ENCODE measurements at places on chromosomes 13 and 19.

- no peak for DNase-seq
Observed at GRCh38 chr19:46221981-46222610, 7.4 kb upstream of the IGFL1 start.

- no peak for DNase-seq
Observed at GRCh38 chr13:36533806-36534205, 101.5 kb downstream of the CCNA1 start.

GRCh38 chr13:113771709-113772331 lies 12.8 kb downstream of the TMEM255B start:
- no peak for DNase-seq

DNA sequence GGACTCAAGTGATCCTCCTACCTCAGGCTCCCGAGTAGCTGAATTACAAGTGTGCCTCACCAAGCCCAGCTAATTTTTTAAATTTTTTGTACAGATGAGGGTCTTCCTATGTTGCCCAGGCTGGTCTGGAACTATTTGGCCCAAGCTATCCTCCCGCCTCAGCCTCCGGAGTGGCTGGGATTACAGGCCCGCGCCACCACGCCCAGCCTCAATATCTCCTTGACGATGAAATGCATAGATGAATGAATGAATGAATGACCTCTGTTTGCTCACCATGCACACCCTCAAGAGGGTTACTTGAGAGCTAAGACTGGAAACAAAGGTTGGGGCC lies 14.9 kb upstream of the AP1M2 start:
- no peak for DNase-seq
